ENCODE measurements at places on chromosomes 3 and 15. TPM values are rescaled to one million over a fixed set of nuclear protein-coding genes. Genes with fewer than 3 reads are reported as not detected.

GRCh38 chr3:172688588-172688987, 22.3 kb downstream of the NCEH1 start:
- DNase-seq = no peak

Gene TKT
- total RNA-seq = 318 TPM

GRCh38 chr3:38453075-38453912, at the start of gene ACVR2B:
TSS of gene ACVR2B (plus strand) at chr3:38453890. CDS start at chr3:38454323, 433 bp downstream.
- DNase-seq = peak; percentile 21

DNA sequence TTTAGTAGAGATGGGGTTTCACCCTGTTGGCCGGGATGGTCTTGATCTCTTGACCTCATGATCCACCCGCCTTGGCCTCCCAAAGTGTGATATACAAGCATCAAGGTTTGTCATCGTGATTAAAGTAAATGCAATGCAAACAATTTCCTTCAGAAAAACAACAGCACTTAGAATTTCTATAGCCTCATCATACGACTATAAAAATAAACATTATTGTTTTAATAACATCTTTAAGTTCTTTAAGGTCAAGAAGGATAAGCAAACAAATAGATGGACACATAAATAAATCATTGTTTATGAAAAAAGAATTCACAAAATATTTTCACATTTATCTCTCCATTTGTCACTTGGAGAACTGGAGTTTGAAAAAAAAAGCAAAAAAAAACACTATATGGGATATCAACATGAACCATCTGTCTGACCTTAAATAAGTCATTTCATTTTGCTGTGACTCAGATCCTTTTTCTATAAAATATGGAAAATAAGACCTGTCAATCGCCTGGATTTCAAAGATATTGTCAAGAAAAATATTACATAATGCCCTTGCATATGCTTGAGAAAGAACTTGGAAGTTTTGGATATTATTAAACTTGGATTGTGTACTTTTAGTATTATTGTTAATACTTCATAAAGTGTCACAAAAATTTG, 642.0 kb upstream of the KCNMB2 start:
- DNase-seq = no peak
